ENCODE measurements at places on chromosomes 3 and 15. TPM values are rescaled to one million over a fixed set of nuclear protein-coding genes. Genes with fewer than 3 reads are reported as not detected.

The GPR149 gene
- not detected for total RNA-seq

The NEDD4 gene
- total RNA-seq: 17.0 TPM

The CDCP1 gene
- total RNA-seq: 7.7 TPM

The SCAANT1 gene
- total RNA-seq: not detected

The P2RY1 gene
- total RNA-seq: 1.2 TPM

The INSYN1 gene
- total RNA-seq: 3.0 TPM
